Endothelial cell of coronary artery (primary cell): ENCODE measurements at places on chromosomes 11 and 22. TPM values are rescaled to one million over a fixed set of nuclear protein-coding genes. Genes with fewer than 3 reads are reported as not detected.

The SCGB1A1 gene
- total RNA-seq = not detected in 2 replicates

The CCDC87 gene
- 0.18 and 0.28 TPM in 2 replicates for total RNA-seq

The IGLL1 gene
- not detected in 2 replicates for total RNA-seq

The POLD4 gene
- 26.4 and 47.5 TPM in 2 replicates for total RNA-seq

The RFPL2 gene
- not detected in 2 replicates for total RNA-seq

The OR52E8 gene
- not detected in 2 replicates for total RNA-seq

The CACNA1I gene
- total RNA-seq = not detected in 2 replicates

The GPHA2 gene
- total RNA-seq = not detected in 2 replicates

The SLC22A6 gene
- not detected in 2 replicates for total RNA-seq

The GLB1L3 gene
- not detected in 2 replicates for total RNA-seq

The EIF3F gene
- total RNA-seq = 235 and 288 TPM in 2 replicates

The POTEH gene
- not detected in 2 replicates for total RNA-seq

The SPDYC gene
- not detected in 2 replicates for total RNA-seq

The SLC5A4 gene
- total RNA-seq = 0.94 and 2.1 TPM in 2 replicates

The NRXN2 gene
- total RNA-seq = under 0.01 and 0.09 TPM in 2 replicates

The FXYD6 gene
- total RNA-seq = 0.28 TPM in 1 of 2 replicates, not detected in the other
